ENCODE measurements at places on chromosomes 2 and 18.

GRCh38 chr2:26169681-26170414, 3.0 kb upstream of the GAREM2 start:
- DNase-seq: no peak

DNA sequence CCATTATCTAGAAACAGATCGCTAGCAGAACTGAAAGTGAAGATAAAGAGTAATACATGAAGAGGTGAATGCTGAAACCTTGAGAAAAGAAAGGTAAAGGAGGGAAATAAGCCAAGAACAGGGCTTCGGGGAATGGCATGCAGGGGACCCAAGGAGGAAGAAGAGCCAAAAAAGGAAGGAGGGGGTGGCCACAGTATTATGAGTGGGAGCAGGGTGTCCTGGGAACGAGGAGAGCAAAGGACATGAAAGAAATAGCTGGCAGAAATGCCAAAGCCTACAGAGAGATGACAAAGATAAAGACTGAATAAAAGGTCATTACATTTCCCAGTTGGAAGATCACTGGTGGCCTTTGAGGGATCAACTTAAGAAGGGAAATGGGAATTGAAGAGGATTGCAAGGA, 82.9 kb downstream of the ACTR3 start:
- DNase-seq: no peak

DNA sequence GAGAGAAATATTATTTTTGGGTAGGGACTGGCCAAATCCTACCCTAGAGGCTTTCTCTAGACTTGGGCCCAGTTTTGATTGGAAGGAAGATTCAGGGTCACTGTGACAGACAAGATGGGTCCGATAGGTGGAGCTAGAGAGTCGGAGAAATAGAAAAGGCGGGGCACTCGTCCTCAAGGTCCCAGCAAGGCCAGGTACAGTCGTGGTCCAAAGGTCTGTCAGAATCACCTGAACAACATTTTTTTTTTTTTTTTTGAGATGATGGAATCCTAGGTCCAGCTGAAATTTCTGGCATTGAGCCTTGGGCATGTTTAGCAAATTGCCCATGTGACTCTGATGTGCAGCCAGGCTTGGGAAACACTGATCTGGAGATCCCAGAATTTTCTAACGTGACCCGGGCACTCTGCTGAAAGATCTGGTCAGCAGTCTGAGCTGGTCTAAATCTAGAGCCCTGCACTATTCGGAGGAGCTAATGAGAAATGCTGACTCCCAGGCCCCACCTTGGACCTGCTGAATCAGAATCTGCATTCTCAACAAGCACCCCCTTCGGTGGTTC, 23.0 kb upstream of the NTSR2 start:
- peak; percentile 60 for DNase-seq

DNA sequence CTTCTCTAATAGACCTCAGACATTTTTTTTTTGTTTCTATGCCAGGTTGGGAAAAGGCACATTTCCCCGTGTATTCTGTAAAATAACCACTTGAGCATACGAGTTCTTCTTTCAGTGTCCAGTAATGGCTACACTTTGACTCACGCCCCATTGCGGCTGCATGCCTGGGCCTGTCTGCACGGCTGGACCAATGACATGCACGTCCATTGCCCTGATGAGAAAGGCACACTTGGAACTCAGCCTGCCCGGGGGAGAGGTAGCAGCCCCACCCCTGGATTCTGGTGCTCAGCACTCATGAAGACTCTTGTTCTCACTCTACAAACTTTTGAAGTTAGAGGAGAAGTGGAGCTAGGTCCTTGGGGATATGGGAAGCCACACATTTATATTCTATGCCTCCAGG, 5.8 kb downstream of the PCARE start:
- no peak for DNase-seq

DNA sequence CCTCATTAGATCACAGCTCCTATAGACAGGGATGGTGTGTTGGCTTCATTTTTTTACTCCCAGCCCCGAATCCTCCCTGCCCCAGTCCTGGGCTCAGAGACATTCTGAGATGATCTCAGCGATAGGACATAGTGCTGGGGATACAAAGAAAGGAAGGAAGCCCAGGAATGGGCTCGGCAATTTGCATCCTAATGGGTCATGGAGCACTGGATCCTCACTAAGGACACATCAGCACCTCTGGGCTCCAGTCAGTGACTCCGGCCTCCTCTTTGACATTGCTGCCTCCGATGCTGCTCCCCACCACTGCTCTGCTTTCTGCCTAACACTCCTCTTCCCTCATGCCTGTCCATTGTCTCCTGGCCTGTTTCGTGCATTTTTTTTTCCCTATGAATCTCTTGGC, 489.1 kb downstream of the STK39 start:
- no peak for DNase-seq

DNA sequence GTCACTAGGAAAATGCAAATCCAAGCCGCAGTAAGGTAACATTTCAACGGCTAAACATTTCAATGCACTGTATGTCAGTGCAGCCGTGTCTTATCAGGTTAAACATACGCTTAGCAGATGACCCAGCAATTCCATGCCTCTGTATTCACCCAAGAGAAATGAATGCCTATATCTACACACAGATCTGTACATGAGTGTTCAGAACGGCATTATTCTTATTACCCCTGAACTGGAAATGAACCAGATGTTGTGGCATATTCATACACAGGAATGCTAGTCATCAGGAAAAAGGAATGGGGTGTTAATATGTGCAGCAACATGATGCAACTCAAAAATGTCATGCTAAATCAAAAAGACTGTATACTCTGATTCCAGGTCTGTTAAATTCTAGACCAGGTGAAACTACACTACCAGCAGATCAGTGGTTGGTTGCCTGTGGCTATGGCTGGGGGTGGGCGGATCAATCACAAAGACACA, 80.4 kb upstream of the RPL31 start:
- DNase-seq: no peak

DNA sequence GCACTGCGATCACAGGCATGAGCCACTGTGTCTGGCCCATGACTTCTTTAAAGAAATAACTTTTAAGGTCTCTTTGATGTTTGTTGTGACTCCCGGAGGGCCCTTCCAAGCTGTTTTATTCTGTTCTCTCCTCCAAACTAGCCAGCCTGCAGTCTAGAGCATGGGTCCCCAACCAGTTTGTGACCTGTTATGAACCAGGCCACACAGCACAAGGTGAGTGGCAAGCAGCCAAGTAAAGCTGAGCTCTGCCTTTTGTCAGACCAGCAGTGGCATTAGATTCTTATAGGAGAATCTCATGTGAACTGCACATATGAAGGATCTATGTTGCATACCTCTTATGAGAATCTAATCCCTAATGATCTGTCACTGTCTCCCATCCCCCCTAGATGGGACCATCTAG, 223.9 kb upstream of the RGPD4 start:
- no peak for DNase-seq

DNA sequence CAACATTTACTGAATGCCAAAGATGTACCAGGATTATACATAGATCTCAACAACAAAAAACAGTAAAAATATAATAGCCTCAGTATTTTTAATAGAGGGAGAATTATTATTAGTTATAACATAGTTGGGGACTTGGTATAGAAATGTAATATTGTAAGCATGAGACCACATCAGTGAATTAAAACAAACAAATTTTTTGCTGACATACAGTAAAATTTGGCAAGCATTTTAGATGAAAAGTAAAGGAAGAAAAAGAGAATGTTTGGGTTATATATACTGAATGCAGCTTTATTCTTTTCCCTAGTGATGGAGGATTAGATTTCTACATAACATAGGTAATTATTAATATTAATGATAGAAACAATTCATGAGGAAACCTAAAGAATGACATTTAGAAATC, 10.9 kb downstream of the CPS1 start:
- no peak for DNase-seq

GRCh38 chr2:105969552-105969951, 224.5 kb downstream of the UXS1 start:
- no peak for DNase-seq

DNA sequence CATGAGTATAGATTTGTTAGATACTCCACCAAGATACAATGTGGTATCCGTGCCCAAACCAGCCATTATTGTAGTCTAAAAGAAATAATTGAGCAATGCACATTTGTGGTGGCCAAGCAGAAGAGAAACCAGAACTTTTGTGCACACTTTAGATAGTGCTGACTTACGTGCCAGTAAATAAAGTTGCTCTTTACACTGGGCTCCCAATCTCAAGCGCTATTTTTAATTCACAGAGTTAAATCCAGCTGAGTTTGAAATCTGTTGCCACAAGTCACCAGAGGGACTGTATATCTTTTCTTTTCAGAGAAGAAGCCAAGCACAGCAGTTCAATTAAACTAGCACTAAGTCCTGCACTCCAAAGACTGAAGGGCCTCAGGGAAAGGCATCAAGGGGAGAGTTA, 680.4 kb downstream of the TDRD15 start:
- no peak for DNase-seq

DNA sequence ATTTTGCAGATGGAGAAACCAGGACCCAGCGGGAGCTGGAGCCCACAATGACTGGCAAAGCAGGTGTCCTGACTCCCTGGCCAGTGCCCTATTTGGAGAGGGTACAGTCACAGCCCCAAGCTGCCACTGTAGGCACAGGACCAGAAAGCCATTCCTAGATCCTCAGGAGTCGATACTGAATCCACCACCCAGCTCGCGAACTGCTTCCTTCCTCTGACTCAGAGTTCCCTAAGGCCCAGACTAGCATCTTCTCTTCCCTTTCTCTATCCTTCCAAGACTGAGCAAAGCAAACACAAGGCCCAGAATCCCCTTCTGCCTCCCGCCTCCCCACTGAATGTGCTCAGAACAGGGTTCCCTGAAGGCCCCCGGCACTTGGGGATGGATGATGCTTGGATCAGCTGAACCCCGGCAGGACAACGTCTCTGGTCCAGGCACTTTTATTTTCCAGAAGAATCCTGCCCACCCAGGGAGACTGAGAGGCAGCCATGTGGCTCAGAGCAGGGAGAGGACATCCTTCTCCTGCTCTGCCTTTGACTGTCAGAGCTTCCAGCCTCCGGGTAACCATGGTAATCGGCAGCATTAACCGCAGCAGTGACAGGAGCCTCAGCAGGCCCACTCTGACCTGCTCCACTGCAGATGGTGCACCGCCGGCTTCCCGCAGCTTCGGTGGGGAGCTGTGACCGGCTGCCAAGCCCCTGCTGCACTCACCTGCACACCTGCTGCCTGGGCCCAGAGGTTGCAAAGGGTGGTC, 34.8 kb upstream of the KLHL29 start:
- no peak for DNase-seq

GRCh38 chr2:17302281-17302680, 216.0 kb downstream of the RAD51AP2 start:
- no peak for DNase-seq

GRCh38 chr2:164015328-164016123, 279.7 kb upstream of the FIGN start:
- no peak for DNase-seq

- no peak for DNase-seq
Observed at GRCh38 chr2:160394153-160394552, 99.5 kb downstream of the RBMS1 start.

DNA sequence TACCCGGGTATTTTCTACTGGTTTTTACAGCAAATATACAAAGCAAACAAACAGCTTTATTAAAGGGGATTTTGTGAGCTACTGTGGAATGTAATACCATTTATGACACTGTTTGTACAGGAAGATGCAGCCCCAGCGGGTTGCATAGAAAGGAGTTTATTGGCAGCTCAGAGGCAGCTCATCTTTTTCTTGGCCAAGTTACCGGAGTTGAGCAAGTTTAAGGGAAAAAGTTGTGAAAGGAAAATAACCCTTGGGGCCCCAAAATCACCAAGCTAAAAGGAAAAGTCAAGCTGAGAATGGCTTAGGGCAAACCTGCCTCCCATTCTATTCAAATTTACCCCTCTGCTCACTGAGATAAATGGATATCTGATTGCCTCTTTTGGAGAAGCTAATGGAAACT, 60.8 kb downstream of the MOB4 start:
- DNase-seq: no peak

GRCh38 chr2:61726456-61727209, 127.2 kb downstream of the FAM161A start:
- no peak for DNase-seq

GRCh38 chr18:12721495-12722275, 18.8 kb downstream of the PSMG2 start:
- no peak for DNase-seq

- no peak for DNase-seq
Observed at GRCh38 chr2:36704475-36705150, 8.1 kb downstream of the VIT start.

DNA sequence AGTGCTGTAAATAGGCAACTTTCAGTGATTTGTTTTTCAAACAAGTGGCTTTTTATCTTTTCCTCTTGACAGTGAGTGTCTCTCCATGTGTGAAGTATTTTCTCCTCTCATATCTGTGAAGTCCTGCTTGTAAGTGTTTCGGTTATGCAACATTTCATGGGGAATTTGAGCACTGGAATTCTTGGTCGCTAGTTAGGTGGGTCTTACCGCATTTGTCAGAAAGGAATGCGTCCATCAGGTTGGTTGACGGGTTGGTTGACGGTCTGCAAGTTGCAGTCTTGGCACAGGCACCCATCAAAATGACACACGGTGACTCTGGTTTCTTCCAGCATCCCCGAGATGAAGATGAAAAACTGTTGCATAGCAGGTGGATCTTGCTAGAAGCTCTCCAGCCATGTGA, 109.8 kb downstream of the AGAP1 start:
- no peak for DNase-seq

- DNase-seq: no peak
Observed at GRCh38 chr18:27616324-27616723, 431.2 kb upstream of the CHST9 start.

GRCh38 chr2:120251880-120252224, 800 bp upstream of the RALB start:
- no peak for DNase-seq

- DNase-seq: no peak
Observed at GRCh38 chr2:98907966-98908905, 27.8 kb downstream of the CRACDL start.

- DNase-seq: no peak
Observed at GRCh38 chr2:225425284-225425683, 25.8 kb downstream of the NYAP2 start.

- DNase-seq: no peak
Observed at GRCh38 chr2:206804326-206804725, 38.9 kb downstream of the FASTKD2 start.

GRCh38 chr2:40450066-40450795, 1.7 kb downstream of the SLC8A1 start:
- no peak for DNase-seq

DNA sequence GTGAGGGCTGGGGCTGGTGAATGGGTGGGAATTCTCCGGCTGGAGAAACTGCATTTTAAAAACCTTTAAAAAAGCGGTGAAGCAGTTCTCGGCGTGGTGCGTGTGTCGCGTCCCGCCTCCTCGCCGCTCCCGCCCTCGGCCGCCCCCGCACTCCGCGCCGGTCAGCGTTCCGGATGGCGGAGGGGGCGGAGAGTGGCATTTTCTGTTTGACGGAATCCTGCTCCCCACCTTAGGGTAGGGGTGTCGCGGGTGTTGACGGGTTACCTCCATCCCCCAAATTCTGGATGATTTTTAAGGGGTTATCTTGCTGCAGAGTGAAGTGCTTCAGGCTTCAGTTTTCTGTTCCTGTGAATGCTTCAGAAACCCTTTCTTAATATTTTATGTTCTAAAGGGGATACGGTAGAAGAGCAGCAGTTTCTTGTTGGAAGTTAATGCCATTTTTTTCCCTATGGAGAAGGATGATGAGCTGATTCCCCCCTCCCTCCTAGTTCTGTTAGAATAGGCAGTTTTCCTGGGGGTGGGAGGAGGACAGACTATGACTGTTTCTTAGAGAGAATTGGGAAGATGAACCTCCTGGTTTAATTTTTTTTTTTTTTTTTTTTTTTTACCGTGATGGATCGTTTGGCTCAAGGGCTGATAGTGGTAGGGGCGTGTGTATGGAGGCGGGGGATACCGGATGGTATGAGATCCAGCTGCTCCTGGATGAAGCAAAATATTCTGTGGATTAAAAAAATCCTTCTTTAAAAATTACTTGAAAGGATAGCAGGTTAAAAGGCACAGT, 756 bp downstream of the ABI2 start:
- peak; percentile 67 for DNase-seq

Data from activated T-cell treated with anti-CD3 and anti-CD28 coated beads, Interleukin-2, amount 50 U/mL, for 24 hours (primary cell).